ENCODE measurements at places on chromosomes 2 and 18.

DNA sequence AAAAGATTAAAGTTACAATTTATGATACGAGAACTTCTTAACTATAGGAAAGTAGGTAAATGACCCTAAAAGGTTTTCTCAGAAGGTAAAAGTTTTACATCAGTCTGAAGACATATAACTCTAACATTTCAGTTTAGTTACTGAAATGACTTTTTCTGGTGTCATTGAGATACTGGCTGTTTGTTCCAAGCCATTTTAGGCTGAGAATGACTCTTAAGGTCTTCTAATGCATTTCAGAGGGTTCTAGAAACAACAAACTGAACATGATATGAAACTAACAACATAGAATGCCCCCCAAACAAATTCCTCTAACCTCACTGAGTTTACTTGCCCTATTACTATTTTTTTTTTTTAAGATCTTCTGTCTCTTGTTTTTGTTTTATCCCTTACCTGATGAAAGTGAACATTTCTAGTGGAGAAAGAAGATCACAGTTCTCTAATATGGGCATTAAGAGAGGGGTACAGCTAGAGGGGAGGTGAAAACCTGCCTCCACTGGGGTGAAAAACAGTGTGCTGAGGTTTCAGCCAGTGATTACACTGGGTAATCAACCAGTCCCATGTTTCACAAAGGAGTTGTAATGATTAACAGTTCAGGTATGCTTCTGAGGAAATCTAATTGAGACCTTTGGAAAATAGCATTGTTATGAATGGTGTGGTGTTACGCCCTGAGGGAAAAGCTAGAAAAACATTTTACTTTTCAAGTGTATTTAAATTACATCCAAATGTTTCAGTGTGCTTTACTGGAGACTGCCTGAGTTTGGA is 11.2 kb downstream of the NABP1 start:
- DNase-seq = no peak

DNA sequence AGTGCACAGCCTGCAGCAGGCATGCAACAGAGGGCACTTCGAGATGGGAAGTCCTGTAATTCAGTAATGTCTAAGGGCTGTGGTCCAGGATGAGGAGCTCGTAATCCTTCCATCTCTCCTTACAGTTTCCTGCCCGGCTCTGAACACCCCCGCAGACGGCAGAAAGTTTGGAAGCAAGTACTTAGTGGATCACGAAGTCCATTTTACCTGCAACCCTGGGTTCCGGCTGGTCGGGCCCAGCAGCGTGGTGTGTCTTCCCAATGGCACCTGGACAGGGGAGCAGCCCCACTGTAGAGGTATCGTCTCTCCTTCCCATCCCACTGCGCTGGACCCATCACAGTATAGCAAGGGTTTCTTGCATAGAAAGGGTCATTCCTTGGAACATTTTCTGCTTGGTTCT is 26.7 kb downstream of the FBLN7 start:
- DNase-seq = no peak

- no peak for DNase-seq
These were observed 65.0 kb downstream of the EPB41L5 start for GRCh38 chr2:120077896-120078295.

- DNase-seq = no peak
These were observed 228.1 kb upstream of the PXDN start for GRCh38 chr2:1972422-1972821.

DNA sequence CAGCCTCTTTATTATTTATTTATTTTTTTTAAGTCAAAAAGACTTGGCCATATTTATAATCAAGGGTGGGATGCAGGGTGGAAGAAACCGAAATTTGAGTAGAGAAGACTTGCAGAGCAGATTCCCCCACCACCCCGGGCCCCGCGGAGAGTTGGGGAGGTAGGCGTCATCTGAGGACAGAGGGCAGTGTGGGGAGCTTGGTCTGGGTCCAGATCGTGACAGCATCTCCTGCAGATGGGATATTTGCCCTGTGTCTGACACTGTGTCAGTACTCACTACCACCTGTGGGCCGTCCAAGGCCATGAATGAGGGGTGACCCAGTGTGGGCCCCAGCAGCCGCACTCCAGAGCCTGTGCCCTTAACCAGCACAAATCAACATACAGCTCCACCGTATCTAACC is 10.5 kb upstream of the PRELID3A start:
- DNase-seq = no peak

DNA sequence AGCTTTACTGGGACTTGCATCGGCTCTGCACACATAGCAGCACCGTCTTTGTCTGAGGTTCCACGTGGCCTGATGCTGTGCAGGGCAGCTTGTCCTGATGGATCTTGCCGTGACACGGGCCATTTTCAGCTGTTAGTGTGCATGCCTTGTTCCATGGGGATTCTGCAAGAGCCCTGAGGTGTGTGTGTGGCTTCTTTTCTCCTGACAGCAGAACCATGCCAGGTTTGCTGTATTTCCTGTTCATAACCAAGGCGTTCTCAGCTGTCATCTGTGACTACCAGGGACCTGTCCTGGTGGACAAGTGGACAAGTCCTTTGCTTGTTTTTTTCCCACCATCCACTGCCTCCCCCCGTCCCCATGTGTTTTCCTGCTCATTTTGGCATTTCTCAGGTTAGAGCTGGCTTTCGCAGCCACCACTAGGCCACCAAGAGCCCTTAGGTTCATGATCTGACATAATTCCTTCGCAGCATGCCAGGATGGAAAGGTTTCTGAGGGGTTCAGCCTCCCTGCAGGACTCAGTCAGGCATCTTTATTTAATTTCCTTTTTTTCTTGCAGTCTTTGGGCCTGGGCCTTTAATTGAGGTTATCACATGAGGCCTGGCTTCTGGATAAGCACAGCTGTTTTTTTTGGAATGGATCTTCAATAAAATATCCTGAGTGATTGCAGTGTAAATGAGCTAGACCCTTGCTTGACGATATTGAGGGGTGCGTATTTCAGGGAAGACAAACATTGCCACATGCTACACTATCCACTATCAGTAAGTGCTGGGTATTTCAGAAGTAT is 139.4 kb downstream of the NCK2 start:
- DNase-seq = no peak

DNA sequence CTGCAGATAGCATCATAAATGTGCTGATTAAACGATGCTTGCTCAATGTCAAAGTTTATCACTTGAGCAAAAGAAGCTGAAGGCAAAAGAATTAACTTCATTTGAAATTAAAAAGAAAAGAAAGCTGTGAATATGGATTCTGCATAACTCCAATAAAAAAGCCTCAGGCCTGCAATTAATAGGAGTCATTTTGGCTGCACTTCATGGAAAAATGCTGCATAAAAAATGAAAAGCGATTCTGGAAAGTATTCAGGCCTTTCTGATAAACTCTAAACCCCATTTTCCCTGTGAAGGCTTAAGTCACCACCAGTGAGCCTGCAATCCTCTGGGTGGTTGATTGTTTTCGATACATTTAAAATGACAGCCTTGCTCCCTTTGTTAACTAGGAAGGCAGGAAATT is 1793.4 kb downstream of the SUCLG1 start:
- DNase-seq = no peak

DNA sequence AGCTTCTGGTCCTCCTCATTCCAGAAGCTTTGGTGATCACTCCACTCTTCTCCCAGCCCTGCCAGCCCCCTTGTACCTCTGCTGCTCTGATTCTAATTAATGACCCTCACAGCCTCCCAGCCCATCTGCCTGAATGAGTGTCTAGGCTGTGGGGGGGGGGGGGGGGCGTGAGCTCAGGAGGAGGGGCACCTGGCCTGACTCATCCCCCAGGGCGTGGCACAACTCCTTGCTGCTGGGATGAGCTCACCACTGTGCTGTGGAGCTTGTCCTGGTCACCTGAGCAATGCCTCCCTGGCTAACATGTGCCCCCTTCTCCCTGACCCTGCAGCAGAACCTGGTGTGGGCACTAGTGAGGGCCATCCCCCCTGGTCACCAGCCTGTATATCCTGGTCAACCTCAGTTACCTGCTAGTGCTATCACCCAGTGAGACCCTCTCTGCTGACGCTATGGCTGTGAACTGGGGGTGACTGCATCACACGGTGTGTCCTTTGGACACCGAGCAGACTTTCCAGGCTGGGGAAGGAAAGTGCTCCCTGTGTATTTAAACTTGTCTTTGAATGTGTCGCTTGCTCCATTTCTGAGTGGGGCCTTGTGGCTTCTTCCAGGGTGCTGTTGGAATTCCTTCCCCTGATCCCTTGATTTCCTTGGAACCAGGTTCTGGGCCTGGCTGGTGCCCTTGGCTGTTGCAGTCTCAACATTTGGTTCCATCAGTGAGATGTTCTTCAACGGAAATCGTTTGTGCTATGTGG is 41.5 kb upstream of the PUM2 start:
- no peak for DNase-seq

DNA sequence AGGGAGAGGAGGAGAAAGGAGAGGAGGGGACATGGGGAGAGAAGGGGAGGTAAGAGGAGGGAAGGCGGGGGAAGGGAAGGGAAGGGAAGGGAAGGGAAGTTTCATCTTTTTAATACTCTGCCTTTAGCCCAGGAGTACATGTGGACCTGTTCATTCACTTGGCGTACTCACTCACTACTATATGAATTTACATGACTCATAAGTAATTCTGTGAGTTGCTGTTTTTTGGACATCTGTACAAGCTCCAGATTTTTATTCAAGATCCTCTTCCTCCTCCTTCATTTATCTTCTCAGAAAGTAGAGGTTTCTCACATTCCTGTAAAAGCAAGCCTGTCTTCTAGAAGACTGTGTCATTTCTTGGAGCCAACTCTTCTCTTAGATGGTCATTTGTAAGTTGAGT is 84.6 kb downstream of the RDH14 start:
- DNase-seq = no peak

DNA sequence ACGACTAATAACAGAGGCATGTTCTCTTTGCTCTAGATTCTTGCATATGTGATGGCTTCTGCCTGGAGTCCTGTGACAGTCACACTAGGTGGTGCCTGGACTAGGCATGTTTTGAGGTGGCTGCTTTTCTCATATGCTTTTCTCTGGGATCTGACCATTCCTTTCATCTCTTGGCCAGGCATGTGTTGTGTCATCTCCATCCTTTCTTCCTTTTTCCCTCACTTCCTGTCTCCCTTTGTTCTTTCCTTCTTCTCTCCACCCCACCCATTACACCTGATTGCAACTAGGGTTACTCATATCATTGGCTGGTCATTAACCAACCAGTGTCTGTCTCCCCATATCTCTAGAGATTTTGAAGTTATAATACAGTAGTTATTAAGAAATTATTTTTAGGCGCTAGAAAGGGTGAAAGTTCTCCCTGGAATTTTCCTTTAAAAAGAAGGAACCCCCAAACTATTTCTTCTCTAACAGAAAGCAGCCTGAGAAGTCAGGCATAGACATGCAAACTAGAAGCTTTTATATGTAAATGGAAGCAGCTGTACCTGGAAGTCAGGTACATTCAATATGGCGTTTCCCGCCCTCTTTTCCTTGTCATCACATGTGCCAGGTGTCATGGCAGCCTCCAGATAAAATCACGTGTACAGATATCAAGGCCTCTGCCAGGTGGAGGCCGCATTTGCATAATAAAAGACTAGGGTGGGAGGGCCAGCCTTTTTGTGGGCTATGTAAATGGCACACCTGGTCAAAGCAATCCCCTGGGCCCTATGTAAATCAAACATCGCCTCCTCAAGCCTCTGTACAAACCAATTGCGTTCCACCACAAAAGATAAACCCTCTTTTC is 220.4 kb upstream of the MEX3C start:
- DNase-seq = no peak

- DNase-seq = no peak
These were observed 100.3 kb downstream of the RAB3GAP1 start for GRCh38 chr2:135152361-135152760.

- DNase-seq = peak; percentile 44
These were observed 43.1 kb upstream of the PTH2R start for GRCh38 chr2:208363485-208363884.

DNA sequence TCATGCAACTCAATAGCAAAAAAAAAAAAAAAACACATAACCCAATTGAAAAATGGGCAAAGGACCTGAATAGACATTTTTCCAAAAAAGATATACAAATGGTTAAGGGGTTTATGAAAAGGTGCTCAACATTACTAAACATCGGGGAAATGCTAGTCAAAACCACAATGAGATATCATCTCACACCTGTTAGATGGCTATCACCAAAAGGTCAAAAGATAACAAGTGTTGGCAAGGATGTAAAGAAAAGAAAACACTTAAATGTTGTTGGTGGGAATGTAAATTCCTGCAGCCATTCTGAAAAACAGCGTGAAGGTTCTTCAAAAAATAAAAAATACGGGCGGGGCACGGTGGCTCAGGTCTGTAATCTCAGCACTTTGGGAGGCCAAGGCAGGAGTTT is 112.4 kb upstream of the CAB39 start:
- DNase-seq = peak; percentile 23

DNA sequence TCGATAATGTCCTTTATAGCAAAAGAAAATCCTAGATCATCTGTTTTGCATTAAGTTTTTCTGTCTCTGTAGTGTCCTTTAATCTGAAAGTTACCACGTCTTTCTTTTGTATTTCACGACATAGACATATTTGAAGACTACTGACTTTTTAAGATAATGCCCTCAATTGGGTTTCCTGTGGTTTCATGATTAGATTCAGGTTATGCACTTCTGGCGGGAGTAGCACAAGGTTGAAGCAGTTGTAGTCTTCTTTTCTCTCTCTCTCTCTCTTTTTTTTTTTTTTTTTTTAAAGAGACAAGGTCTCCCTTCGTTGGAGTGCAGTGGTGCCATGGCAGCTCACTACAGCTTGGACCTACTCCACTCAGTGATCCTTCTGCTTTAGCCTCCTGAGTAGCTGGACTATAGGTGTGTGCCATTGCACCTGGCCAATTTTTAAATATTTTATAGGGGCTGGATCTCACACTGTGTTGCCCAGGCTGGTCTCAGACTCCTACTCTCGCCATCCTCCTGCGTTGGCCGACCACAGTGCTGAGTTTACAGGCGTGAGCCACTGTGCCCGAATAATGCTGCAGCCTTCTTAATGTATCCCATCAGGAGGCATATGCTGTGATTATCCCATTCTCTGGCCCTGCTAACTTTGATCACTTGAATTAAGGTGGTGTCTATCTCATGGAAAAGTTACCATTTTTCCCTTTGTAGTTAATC is 3.9 kb downstream of the INPP4A start:
- peak; percentile 57 for DNase-seq

DNA sequence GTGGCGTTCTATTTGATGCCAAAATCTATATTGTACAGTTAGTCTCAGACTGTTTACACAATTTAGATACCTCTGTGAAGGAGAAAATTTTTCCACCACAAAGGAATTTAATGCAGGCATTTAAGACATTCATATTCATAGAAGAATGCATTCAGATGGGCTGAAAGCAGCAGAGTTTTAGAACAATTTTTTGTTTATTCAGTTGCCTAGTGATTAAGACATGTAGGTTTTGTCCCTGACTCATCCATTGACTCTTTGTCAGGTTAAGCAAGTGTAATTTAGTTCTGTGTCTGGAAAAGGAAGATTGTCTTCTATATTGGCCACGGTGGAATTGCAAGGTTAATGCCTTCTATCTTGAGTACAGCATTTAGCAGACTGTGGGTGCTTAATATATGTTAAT is 515.0 kb downstream of the PARD3B start:
- DNase-seq = no peak

DNA sequence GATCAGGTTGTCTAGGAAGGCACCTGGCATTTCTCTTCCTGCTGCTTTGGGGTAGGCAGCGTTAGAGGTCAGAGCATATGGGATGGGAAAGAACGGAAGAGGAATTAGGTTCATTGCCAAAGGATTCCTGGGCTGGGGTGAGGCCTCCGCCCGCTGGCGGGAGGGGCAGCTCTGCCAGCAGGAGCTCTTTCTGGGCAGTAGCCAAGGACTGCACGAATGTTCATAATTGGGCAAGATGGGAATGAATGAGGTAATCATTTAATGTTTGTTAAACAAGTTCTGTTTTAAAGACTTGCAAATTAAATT is 253.9 kb downstream of the AGAP1 start:
- DNase-seq = no peak

- peak; percentile 12 for DNase-seq
These were observed 681.3 kb downstream of the ADCYAP1 start for GRCh38 chr18:1585881-1586488.

GRCh38 chr2:165060411-165060810 is 105.1 kb upstream of the SLC38A11 start:
- DNase-seq = no peak
